ENCODE measurements at places on chromosomes 5 and 9.

DNA sequence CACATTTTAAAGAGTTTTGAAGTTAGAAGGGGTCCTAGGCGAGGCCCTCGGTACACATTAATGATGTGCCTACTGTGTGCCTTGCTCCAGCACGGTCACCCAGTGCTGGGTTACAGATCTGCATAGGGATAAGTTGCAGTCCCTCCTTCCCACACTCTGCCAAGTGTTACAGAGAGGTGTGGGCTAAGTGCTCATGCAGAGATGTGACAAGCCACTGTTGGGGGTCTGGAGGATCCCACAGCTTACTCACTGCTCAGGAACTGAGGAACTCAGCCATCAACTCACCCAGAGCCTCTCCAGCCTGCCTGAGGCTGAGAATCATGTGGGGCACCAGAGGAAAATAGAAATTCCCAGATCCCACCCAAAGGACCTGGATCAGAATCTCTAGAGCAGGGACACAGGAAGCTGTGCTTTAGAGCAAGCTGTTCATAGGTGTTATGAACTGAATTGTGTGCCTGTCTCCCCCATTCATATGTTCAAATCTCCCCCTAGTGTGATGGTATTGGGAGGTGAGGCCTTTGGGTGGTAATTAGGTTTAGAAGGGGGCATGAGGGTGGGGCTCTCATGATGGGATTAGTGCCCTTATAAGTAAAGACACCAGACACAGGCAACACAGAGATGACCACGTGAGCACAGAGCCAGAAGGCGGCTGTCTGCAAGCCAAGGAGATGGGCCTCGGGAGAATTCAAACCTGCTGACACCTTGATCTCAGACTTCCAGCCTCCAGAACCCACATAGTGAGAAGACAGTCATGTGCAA lies 164.1 kb downstream of the HSD17B3 start:
- no peak for DNase-seq

GRCh38 chr5:180294411-180294810 lies 2.5 kb upstream of the MAPK9 start:
- no peak for DNase-seq

GRCh38 chr9:23682352-23682751 lies 143.7 kb downstream of the ELAVL2 start:
- no peak for DNase-seq

- DNase-seq = peak; percentile 65
Measured at GRCh38 chr5:55232985-55233928, at the start of gene CCNO. TSS of gene CCNO (minus strand) at chr5:55233608. CDS start at chr5:55233523, 85 bp downstream.

DNA sequence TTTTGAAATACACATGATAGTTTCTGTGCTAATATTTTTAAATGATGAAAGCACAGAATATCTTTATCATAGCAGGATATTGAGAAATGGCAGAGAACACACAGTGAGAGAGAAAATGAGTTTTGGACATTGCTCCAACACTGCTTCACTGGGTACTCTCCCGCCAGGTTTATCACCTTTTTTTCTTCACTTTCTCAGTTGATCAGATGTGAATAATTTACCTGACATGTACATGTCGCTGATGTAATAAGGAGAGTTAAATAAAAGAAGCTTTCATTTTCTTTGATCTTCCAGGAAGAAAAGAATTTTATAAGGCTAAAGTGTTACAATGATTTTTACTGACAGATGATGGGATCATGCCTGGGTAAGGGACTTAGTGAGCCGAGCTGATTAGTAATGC lies 134.5 kb downstream of the ALDH1A1 start:
- DNase-seq = no peak

DNA sequence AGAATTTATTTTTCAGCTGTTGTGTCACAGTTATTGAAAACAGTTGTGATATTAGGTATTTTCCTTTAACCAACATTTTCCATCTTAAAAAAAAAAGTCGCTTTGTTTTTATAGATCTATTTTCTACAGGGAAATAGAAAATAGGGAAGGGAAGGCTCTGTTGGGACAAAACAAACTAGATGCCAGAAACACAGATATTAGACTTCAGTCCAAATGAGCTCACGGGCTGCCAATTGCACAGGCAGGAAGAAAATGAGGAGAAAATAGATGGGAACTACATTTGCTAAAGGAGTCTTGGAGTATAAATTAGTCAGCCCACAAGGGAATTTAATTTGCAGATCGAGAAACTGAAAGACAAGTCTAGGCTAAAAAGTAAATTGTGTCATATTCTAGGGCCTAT lies 21.4 kb upstream of the ISOC1 start:
- no peak for DNase-seq

GRCh38 chr9:31799953-31800609 lies 584.4 kb upstream of the ACO1 start:
- no peak for DNase-seq
